ENCODE measurements at places on chromosomes 2 and 18. TPM values are rescaled to one million over a fixed set of nuclear protein-coding genes. Genes with fewer than 3 reads are reported as not detected.

DNA sequence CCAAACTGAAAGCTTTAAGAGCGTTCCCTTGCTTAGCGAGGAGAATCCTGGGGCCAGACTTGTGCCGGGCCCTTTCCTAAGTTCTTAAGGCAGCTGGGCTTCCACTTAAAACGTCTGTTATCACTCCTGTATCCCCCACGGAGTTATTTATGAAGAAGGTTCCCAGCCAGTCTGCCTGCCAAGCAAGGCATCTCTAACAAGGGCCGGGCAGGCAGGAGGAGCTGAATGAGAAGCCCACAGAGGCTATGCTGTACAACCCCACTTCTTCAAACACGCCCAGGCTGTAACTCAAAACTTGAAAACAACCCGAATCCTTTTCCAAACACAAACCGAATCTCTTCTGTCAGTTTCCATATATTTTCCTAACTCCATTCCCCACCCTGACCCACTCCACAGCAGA lies 39.0 kb upstream of the ZFP36L2 start:
- DNase-seq = no peak

GRCh38 chr2:101337877-101338276 lies 29.4 kb upstream of the RNF149 start:
- DNase-seq = peak; percentile 43

DNA sequence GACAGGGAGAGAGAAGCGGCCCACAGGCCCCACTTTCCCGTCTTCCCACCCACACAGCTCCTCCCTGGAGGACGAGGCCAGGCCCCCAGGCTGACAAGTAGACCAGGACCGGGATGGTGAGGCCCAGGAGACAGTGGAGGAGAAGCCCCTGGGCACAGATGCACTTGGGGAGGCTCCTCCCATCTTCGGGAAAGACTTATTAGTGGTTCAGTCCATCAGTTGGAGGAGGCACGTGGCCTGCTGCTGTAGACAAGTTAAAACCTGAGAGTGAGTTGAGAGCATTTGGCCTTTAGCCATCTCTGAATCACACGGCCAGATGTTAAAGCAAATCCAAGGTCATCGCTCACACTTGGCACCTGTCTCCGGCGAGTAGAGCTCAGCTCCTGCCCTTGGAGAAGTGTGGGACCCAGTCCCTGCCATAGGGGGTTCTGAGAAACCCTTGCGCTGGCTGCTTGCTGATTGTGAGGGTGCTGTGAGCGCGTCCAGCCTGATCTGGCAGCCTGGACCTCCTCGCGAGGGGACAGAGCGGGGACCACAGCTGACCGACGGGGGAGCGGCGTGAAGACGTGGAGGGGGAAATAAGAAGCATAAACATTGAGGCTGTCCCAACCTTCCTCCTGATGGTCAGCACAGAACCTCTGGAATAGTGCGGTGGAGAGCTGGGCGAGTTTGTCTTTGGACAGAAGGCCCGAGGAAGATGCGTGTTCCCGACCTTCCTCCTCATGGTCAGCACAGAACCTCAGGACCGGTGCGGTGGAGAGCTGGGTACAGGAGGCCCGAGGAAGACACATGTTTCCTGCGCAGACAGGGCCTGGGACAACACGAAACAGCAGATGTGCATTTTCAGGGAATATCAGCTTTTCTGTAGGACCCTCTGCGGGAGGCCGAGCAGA lies 24.7 kb upstream of the ALLC start:
- peak; percentile 81 for DNase-seq

DNA sequence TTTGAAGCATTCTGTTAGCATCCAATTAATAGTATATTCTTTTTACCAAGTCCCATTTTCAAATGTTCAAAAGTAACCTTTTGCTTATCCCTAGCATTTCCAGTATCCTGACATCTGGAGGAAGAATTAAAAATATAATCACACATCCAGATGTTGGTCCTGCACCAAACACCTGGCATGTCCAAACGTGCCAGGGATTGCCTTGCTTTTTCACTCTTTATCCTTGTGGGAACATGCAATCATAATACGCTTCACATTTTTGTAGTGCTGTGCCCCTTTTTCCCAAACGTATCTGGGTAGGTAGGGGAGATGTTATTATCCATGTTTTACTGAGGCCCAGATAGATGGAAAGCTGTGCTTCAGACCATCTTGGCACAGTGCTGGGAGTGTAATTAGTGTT lies 133.0 kb downstream of the TPGS2 start:
- no peak for DNase-seq

- peak; percentile 78 for DNase-seq
These were observed 123.3 kb downstream of the CTIF start for GRCh38 chr18:48662011-48662661.

GRCh38 chr2:7633566-7634153 lies 716.4 kb downstream of the RNF144A start:
- no peak for DNase-seq

DNA sequence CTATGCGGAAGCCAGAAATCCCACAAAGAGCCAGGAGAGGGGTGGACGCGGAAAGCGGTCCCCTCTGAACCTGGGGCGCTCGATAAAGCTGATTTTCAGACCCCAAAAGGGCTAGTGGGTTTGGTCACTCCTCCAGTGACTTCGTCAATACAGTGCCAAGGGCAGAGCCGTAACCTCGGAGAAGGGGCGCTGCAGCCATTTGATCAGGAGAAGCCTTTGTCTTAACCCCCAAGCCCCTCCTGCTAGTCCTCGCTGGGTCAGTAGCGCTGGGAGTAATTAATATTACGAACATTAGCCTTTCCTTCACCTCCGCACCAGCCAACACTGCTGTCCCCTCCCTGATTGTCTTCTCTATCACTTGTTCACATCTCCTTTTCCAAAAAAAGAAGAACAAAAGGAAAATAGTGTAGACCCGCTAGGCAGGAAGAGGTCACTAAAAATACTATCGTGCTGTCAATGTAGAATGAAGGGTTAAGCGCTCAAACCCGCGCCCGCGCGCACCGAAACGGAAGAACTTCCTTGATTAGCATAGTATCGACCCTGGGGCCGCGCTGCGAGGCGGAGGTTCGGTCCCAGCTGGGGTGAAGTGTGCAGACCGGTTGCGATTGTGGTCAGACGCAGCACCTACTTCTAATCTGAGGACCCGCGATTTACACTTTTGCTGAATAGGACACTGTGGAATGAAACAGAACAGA lies 63.2 kb upstream of the MAPRE2 start:
- peak; percentile 5 for DNase-seq

GRCh38 chr2:127627740-127628571 lies 18.0 kb upstream of the GPR17 start:
- DNase-seq = no peak

DNA sequence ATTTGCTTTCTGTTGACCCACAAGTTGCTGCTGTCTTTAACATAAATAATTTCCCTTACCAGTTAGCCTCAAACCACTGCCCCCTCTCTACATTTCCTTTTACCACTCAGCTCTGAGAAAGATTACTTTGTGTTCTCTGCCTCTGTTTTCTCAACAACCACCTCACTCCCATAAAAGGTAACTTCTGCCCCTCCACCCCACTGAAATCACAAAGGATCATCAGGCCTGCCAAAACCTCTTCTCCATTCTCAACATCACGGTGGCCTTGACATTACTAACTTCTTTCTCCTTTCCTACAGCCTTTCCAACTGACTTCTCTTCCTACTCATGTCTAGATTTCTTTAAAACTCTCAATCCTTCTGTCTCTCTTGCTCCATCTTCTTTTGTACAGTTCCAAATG lies 10.1 kb downstream of the ACADL start:
- no peak for DNase-seq

- no peak for DNase-seq
These were observed 66.2 kb downstream of the DIPK1C start for GRCh38 chr18:74390900-74391299.

- DNase-seq = no peak
These were observed 63.5 kb upstream of the RPE start for GRCh38 chr2:209938906-209939305.

DNA sequence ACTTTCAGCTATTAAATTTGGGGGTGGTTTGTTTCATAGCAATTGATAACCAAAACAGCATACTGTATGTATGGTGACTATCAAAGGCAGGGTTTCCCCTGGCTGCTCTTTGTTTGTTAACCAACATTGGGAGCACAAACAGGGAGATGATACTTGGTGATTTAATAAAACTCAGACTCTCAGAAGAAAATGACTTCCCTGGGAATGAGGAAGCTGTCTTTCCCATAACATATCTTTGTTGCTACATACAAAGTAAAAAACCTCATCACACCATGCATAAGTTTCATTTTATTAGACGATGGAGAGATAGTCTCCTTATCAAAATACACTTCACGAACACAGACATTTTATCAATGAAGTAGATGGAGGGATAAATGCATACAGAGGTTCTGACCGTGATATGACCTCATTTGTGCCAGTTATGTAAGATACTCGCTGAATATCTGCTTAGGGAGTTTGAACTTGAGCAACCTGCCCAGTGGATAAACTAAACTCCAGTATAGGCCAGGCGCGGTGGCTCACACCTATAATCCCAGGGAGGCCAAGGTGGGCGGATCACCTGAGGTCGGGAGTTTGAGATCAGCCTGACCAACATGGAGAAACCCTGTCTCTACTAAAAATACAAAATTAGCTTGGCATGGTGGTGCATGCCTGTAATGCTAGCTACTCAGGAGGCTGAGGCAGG lies 3.8 kb upstream of the NFE2L2 start:
- no peak for DNase-seq

GRCh38 chr2:19649142-19649541 lies 252.6 kb downstream of the TTC32 start:
- DNase-seq = peak; percentile 38

GRCh38 chr18:46397174-46397573 lies 259.8 kb downstream of the LOXHD1 start:
- DNase-seq = no peak

GRCh38 chr2:70745276-70745825 lies 22.6 kb downstream of the ADD2 start:
- no peak for DNase-seq

DNA sequence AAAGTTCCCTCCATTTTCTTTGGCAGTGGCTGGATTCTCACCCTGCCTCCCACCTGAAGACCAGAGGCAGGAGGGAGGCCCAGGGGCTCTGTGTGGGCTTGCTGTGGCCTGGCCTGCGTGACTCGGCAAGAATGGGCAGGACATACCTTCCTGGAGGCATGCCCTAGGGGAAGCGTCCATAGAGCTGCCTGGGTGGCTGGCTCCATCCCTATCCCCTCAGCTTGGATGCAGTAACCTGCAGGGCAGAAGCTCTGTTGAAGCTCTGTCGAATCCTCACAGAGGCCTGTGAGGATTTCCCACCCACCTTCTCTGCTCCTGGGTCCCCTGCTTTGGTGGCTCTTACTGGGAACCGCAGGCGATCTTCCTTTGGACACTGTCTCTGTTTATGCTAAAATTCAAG lies 1.3 kb upstream of the PRSS56 start:
- DNase-seq = no peak

- peak; percentile 75 for DNase-seq
These were observed 2.4 kb downstream of the CTIF start for GRCh38 chr18:48541026-48541746.

DNA sequence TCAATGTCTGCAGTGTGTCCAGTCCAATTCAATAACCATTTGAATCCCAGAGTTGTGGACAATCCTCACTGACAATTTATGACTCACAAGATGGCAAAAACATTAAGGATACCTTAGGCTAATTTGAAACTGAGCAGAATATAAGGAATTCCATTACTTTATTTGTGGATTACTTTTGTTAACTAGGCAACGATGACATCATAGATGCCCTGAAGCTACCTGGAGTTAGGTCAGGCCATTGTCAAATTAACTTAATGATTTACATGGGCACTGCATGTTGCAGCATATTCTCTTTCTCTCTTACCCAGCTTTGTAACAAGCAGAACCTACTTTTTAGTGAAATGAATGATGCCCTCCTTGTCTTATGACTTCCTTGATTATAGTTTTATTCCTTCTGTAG lies 100.0 kb upstream of the CDCA7 start:
- no peak for DNase-seq

- DNase-seq = no peak
These were observed 5.5 kb upstream of the SERTAD2 start for GRCh38 chr2:64659252-64659651.

DNA sequence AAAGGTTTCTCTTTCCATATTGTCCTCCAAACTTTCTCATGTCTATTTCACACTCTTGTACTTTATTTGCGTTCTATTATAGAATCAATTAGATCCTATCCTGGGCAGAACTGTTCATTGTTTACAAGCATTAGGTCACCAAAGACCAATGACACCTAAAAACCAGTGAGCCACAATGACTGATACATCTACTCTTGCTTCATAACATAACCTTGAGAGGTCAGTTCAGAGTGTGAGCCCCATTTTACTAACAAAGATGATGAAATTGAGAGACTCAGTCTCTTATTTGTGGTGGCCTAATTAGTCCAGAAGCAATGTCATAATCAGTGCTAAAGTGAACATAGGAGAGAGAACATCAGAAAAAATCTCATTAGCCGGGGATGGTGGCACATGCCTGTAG lies 248.9 kb upstream of the RBBP8 start:
- no peak for DNase-seq

- no peak for DNase-seq
These were observed 1588.5 kb upstream of the PIK3C3 start for GRCh38 chr18:40366521-40366920.

DNA sequence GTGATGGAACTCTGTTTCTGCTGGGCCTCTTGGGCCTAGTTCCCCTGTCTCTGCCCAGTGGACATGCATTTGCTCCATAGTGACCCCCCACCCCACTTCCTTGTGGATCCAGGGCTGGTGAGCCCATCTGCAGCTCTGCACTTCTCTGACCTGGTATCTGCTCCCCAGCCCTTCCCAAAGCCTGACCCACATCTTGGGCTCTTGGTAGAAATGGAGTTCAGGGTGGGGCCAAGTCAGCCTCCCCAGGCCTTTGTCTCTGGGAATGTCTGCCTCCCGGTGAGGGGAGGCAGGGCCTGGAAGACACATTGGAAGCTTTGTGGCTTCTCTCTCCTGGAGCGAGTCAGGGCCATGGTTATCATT lies 6.3 kb upstream of the TRAF3IP1 start:
- no peak for DNase-seq

Gene C1GALT1C1L
- total RNA-seq = 0.28 TPM

Gene FAP
- 71.0 TPM for total RNA-seq

Gene CTAGE1
- total RNA-seq = under 0.01 TPM

Gene TRIM43
- not detected for total RNA-seq

Gene GPAT2
- total RNA-seq = 0.28 TPM

Gene DOK6
- 2.7 TPM for total RNA-seq

Gene COBLL1
- total RNA-seq = 1.1 TPM

Gene TET3
- 1.7 TPM for total RNA-seq

Gene SLC39A6
- 91.9 TPM for total RNA-seq

Gene MOCOS
- 1.9 TPM for total RNA-seq

Gene ANKRD12
- total RNA-seq = 12.9 TPM

Gene DSC1
- not detected for total RNA-seq

Gene CNDP1
- not detected for total RNA-seq

Gene ITPRIPL1
- 1.4 TPM for total RNA-seq

Gene CABYR
- 4.1 TPM for total RNA-seq

Gene ELOA2
- not detected for total RNA-seq

Gene SLC11A1
- under 0.01 TPM for total RNA-seq

Gene CPS1
- total RNA-seq = 20.1 TPM

Gene DQX1
- total RNA-seq = not detected
